Stimulated activated CD8-positive, alpha-beta memory T cell treated with anti-CD3 and anti-CD28 coated beads, Interleukin-15, amount 100 ng/mL, for 4 hours (primary cell): ENCODE measurements at places on chromosomes 5 and 9.

DNA sequence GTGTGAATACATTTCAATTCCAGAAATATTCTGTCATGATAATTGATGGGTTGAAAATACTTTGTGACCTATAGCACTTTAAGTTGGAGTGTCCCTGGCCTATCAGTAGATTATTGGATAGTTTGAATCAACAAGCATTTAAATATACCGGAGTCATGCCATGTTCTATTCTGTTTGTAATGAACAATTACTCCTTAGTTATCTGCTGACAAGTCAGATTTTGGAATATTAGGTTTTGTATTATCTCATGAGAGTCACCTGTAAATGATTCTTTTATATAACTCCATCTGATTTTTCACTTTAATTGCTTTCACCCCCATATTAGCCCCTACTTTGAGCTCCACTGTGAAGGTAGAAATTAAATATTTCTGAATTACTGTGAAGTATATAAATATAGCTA is 92.5 kb upstream of the SH3GL2 start:
- DNase-seq: no peak

DNA sequence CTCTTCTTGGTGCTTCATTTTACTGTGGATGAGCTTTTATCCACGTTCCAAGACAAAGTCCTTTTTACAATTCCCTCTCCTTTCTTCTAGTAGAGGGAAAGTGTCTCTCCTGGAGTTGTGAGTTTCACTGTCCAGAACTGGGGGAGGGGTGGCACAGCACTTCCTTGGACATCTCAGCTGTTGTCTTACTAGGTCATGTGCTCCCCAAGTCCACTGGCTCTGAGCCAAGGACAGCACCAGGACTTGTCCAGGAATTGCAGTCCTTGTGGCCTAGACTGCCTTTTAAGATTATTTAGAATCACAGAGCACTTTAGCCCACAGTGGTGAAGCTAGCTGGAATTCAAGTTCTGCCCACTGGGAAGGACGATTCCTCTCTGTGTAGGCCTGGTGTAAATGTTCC is 700.2 kb upstream of the PTPRD start:
- DNase-seq: no peak

DNA sequence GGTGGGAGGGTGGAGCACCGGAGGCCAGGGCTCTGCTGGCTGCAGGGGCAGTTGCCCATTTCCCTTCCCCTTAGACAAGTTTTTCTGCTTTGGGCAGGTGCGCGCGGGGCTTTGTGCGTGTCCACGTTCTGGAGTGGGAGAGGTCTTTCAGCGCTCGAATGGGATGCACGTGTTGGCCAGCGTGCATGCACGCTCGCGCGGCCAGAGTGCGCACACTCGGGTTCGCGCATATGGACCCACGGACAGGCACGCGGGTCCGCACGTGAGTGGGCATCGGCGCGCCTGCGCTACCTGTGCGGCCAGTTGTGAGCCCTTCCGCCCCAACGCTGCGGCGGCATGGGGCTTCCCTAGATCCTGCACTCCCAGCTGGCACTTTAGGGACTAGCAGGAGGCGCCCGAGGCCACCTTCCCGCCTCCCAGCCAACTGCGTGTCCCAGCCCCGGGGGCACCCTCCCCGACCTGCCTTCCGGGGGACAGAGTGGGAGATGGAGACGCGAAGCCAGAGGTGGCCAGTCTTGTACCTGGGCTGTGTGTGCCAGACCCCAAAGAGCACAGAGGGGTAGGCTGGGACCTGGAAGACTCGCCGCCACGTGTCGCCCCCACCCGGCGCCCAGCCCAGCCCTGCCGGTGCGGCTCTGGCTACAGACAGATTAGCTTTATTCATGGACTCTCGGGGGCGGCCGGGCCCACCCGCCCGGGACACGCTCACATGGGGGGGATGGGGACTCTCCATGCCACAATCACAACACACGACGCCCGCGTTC is 9.8 kb upstream of the GPRIN1 start:
- DNase-seq: no peak

DNA sequence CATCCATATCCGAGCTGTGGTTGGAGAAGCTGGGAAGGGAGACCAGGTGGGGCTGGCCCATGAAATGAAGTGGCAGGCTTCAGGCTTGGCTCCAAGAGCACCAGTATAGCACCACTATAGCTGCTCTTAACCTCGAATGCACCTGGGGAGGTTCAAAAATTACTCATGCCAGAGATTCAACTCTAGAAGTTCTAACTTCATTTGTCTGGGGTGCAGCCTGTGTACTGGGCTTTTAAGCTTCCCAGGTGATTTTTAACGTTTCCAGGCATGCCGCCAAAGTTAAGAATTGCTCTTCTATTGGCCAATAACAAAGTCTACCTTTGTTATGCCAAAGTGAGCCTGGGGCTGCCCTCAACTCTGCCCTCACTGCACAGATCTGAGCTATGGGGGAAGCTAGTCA is 458 bp downstream of the PRSS3 start:
- DNase-seq: no peak
